AG04450 (cell line): ENCODE measurements at places on chromosomes 7 and 10.
A peak's percentile ranks its signal among the peaks of the same experiment; 100 is the strongest.

GRCh38 chr7:76220185-76221057 is 18.7 kb downstream of the SRRM3 start:
- DNase-seq, result no peak

- DNase-seq, result no peak
Measured at GRCh38 chr10:117476716-117477115, 65.8 kb upstream of the EMX2 start.

- DNase-seq, result no peak
Measured at GRCh38 chr10:43314626-43315495, 48.0 kb upstream of the RASGEF1A start.

DNA sequence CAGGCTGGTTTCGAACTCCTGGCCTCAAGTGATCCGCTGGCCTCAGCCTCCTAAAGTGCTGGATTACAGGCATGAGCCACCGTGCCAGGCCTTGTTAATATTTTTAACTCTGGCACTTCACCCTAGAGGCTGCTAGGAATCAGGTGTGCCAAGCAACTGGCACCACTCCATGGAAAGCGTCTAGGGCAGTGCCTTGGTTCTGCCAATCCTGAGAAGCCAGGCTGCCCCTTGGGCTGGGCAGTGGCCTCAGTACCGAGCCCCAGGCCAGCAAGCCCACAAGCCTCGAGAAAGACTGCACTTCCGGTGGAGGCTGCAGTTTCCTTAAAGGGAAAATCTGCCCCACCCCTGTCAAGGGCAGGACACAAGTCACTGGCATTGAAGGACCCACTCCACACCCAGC is 11.3 kb downstream of the ALKBH4 start:
- no peak for DNase-seq

GRCh38 chr7:40402661-40403060 is 267.9 kb downstream of the SUGCT start:
- no peak for DNase-seq

DNA sequence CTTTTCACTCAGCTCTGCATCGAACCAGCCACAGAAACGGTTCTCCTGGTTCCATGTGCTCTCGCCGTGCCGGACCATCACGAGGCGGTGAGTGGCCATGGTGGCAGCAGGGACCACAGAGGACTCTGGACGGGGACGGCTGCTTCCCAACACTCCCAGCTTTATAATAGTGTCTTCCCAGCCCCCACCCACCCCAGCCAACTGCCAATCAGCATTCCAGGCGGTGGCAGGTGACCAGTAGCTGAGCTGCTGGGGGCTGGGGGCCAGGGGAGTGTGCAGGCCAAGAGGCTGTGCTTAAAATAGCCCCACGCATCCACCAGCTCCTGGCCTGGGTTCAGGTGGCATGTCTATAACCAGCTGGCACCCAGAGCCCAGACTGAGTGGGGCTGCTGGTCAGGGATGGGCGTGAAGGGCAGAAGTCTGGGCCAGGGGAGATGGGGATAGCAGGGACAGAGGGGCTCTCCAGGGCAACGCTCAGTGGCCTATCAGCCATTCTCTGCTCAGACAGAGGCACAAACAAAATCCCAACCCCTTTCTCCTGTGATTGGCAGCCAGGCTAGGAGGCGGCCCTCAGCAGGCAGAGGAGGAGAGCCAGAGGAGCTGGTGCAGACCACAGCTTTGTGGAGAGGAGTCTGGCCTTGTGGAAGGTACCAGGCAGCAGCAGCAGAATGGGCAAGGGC is at the start of gene PGAM2:
Gene PGAM2, minus strand, starts transcription at position 137 of the 680 bp plus-strand sequence. Its CDS starts 38 bp downstream, at position 99.
- no peak for DNase-seq

DNA sequence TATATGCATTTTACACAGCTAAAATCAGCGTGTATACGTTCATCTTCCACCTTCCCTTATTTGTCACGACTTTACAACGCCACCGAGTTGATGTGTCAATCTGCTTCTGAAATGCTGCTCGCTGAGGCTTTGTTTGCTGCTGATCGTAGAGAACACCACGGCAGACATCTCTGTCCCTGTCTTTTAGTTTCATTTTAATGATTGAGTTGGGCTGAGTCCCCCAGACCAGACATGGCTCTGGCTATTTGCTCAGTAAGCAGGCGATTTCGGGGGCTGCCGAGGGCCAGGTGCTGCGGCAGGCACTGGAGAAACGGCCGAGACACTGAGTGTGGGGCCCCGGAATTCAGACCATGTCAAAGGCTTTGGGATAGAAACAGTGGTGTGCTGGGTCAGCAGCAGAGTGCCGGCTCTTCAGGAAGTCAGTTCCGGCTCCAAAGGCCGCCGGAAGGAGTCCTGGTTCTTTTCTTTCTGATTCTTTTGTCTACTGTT is 5.0 kb downstream of the LRRC27 start:
- DNase-seq, result no peak

- no peak for DNase-seq
Measured at GRCh38 chr10:129627442-129627841, 160.4 kb downstream of the MGMT start.

- DNase-seq, result peak; percentile 18
Measured at GRCh38 chr7:79386688-79387422, 66.6 kb downstream of the MAGI2 start.

DNA sequence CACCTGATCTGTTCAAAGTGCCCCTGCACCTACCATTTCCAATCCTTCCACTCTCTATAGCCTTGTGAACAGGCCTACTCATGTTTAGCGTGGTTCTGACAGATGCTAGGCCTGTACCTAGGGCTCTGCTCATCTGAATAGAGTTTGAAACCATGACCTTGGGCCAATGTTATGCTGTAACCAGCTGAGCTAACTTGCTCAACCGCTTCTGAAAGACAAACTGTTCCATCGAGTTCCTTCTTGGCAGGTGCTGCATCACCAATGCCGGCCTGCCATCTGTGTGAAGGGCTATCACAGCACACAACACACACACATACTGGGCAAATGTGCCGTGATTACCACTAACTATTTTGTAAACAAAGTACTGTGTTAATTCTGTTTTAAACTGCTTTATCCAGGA is 419.0 kb upstream of the GALNT17 start:
- DNase-seq, result no peak

- DNase-seq, result no peak
Measured at GRCh38 chr7:30266686-30267085, 17.7 kb upstream of the ZNRF2 start.

GRCh38 chr10:63716016-63716580 is 194.9 kb downstream of the REEP3 start:
- DNase-seq, result no peak

DNA sequence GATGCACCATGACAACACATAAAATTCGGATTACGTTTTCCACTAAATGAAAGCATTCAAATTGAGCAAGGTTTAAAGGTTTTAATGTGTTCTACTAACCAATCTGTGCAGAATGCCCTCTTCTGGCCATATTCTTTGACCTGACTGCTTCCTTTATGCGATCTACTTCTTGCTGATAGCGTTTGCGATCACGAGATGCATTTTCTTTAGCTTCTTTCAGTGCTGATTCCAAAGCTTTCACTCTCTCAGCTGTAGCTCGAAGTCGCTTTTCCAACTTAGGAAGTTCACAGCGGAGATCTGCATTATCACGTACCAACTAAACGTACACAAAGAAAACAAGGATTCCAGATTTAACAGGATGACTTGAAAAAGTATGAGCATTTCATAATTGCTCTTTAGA is 39.2 kb downstream of the KIF5B start:
- no peak for DNase-seq

DNA sequence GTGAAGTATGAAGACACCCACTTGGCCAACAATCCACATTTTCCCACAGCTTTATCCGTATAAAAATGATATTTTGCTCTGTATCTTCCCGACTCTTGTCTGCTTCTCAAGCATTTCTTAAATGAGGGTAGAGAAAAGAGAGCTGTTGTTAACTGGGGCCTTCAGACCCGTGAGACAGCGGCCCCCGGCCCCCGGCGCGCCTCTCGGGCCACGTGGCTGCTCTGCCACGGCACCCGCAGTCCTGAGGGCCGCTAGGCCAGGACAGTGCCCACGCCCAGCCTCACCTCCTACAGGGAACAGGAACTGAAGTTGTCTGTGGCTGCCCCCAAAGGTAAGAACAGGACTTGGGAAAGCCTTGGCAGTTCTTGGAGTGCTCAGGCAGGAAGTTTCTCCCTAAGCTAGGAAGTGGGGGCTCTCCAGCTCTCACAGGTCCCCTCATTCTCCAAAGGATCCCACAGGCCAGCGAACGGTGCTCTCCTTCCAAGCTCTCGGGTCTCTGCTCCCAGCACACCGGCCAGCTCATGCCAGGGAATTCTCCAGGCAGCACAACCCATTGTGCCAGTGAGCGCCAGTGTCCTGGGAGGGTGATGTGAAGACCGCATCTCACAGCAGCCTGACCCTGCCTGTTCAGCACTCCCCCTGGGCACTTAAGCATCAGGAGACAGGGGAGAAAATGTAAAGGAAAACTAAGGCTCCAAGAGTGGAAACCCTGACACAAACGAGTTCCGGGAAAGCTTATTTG is 230.3 kb upstream of the PFKP start:
- no peak for DNase-seq

- peak; percentile 65 for DNase-seq
Measured at GRCh38 chr10:34290412-34291081, 524.5 kb downstream of the PARD3 start.

GRCh38 chr7:105806592-105807447 is 69.6 kb downstream of the ATXN7L1 start:
- no peak for DNase-seq

DNA sequence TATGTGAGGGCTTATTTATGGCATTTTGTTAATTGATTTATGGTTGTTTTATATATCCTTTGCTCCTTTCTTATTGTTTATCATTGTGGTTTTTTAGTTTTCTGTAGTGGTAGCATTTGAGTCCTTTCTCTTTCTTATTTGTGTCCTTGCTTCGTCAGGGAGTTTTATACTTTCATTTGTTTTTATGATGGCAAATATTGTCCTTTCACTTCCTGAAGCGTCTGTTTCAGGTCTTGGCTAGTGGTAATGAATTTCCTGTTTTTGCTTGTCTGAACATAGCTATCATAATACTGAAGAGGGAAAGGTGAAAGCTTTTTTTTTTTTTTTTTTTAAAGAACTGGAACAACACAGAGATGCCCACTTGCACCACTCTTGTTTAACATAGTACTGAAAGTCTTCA is 228.2 kb downstream of the ATRNL1 start:
- DNase-seq, result no peak
